ENCODE measurements at places on chromosomes 7 and 10.
A peak's percentile ranks its signal among the peaks of the same experiment; 100 is the strongest.

DNA sequence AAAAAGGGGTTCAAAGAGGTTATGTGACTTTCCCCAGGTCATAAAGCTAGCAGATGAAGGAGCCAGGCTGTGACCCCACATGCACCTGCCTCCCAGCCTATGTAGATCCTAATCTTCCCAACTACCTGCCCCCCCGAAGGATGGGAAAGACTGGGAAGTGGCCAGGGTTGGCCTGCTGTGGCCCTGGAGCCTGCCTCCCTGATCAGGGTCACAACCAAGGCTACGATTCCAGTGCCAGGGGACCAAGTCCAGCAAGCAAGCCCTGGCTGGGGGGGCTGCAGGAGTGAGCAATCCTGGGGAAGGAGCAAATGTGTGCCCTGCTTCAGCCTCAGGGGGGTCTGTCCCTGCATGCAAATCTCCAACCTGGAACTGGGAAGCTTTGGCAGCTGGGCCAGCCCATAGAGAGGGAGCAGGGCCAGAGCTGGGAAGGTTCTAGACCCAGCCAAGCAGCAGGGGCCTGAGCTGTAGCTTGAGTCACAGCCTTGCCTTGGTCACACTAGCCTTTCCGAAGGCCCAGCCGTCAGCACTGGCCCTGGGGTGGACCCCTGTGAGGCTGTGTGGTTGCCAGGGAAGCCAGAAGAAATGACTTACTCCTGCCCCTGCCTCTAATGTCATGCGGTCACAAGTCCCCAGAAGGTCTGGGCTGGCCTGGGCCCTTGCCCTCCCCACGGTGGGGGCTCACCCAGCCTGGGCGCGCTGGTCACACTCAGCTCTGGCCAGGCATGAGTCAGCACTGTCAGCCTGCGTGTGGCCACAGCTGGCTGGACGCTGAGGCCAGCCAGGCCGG, 96.4 kb upstream of the ZMIZ1 start:
- no peak for DNase-seq

- DNase-seq: no peak
Measured at GRCh38 chr7:11206177-11206899, 232.7 kb downstream of the PHF14 start.

DNA sequence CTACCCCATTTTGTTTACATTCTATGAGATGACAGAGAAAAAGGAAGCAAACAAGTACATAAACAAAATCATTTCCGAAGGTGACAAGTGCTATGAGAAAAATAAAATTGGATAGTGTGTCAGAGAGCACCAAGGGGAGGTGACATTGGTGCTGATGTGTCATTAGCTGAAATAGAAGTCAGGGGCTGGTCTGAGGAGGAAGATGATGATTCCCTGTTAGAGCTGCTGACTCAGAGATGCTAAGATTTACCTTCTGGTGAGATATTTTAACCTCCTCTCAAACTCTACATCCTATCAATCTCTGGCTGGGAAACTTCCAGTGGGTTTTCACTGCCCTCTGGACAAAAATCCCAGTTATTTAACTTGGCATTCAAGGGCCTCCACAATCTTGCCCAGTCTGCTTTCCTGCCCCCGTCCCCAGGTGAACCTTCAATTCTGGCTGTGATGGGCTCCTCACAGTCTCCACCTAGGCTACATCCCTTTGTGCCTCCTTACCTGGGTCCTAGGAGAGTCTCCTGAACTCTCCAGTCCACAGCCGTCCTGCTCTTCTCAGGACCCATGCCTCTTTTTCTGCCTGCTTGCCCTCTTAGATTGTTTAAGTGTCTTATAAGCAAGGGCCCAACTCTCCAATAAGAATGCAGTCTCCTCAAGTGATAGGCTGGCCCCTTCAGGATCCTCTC, 26.6 kb downstream of the DUSP5 start:
- DNase-seq: no peak

- no peak for DNase-seq
Measured at GRCh38 chr10:73119952-73120351, 9.7 kb downstream of the NUDT13 start.

- DNase-seq: no peak
Measured at GRCh38 chr7:84624527-84624926, 429.9 kb upstream of the SEMA3A start.

GRCh38 chr7:16498122-16498521, 28.5 kb upstream of the LRRC72 start:
- no peak for DNase-seq

DNA sequence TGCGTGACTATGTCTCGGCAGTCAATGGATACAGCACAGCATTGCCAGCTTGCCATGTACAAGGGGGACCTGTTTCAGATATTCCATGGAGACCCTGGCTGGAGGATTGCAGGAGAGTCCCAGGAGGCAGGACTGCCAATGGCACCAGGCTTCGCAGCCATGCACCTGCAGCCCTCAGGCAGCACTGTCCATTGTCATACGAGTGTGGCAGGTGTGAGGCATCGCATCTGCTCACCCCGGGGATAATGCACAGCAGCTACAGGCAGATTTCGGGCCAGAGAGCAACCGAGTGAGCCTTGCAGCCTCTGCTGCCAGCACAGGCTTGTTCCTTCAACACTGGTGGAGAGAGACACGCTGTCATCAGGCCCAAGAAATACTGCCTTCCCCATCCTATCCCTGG, 415.1 kb downstream of the PAXIP1 start:
- peak; percentile 35 for DNase-seq

- DNase-seq: no peak
Measured at GRCh38 chr10:523925-524324, 165.5 kb downstream of the DIP2C start.

GRCh38 chr7:134737566-134738345, 41.7 kb upstream of the CALD1 start:
- no peak for DNase-seq

DNA sequence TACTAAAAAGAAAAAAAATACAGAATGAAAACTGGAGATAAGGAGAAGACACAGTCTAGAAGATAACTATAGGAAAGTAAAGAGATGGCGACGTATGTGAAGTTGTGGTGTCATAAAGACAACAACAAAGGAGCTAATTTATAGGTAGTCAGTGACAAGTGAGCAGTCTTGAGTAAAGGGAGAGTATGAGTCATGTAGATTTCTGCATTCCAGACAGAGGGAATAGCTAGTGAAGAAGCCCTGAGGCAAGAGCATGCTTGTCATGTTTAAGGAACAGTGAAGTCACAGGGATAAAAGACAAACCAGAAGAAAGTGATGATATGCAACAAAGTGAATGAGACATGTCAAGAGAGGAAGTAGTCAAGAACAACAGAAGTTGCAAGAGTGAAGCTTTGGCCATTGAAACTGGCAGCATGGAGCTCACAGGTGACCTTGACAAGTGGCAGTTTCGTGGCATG, 2.3 kb upstream of the MIOS start:
- DNase-seq: no peak

GRCh38 chr10:33485276-33485675, 150.8 kb upstream of the NRP1 start:
- no peak for DNase-seq

DNA sequence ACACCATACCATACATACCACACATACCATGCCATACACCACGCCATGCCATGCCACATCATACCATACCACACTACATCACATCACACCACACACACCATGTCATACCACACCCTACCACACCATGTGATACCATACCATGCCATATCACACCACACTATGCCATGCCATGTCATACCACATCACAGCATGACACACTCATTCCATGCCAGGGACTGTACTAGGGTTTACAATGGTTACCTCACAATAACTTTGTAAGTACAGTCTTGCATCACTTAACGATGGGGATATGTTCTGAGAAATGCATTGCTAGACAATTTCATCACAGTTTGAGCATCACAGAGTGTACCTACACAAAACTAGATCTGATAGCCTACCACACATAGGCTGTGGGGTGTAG, 14.5 kb downstream of the PYROXD2 start:
- DNase-seq: no peak

GRCh38 chr7:64098-64915, 128.1 kb upstream of the FAM20C start:
- DNase-seq: peak; percentile 2

DNA sequence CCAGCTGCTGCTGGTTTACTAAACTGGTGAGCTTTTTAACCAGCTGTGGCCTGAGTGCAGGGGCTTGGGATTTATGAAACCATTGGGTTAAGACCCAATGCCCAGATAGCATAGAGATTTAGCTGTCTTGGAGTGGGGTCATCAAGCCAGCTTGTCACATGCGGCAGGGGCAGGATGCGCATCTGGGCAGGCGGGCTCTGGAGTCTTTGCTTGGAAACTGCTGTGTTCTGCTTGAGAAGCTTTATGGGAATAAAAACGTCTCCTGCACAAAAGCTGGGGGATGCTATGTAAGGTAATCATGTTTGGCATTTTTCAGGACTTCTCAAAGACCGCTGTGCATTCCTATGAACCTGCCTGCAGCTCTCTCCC, 136.3 kb downstream of the MAPK8 start:
- no peak for DNase-seq

DNA sequence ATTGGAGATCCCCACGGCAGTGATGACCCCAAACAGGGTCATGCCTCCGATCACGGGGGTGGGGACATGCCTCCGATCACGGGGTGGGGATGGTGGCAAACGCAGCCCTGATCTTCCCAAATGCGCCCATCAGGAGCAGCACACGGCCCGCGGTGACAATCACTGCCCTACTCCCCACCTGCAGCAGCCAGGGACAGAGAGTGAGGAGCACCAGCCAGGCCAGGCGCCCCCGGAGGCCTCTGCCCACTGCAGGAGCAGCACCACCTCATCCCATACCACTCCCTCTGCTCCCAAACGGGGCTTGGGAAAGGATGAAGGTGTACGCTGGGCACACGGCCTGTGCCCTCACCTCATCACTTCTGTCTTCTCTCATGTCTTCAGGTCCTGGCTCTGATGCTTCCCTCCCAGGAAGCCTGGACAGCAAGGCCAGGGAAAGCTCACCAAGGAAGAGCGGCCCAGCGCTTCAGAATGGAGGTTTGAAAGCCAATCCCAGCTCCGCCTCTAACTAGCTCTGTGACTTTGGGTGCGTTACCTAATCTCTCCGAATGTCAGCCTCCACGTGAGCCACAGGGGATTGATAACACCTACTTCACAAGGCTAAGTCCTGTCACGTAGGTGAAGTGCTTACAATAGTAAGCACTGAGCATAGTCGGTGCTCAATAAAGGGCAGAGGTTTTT, 37.1 kb downstream of the STRA8 start:
- no peak for DNase-seq

GRCh38 chr10:1107679-1108078, 51.5 kb downstream of the WDR37 start:
- DNase-seq: no peak

DNA sequence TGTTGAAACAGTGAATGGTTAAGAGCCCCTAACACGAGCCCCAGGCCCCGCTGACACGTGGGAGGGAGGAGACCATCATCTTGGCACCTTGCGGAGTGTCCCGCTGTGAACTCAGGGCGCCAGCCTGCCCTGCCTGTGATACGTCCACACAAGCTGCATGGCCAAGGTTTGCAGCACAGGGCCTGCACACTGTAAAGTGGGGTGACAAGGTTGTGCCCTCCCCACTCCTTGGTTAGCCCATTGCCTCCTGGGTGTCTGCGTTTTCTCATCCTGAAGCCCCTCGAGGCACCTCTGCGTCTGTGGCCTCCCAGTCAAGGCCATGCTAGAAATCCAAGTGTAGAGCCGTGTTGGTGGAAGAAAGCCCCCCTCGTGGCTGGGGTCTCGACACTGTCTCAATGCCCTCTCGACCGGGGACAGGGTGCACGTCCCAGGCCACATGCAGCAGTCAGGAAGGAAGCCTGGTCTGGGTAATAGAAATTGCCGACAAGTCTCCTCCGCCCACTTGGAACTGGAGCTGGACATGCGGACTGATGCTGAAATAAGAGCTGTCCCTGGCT, 192.1 kb downstream of the DNAJB6 start:
- no peak for DNase-seq

GRCh38 chr7:121689749-121690148, 183.2 kb upstream of the PTPRZ1 start:
- DNase-seq: no peak

DNA sequence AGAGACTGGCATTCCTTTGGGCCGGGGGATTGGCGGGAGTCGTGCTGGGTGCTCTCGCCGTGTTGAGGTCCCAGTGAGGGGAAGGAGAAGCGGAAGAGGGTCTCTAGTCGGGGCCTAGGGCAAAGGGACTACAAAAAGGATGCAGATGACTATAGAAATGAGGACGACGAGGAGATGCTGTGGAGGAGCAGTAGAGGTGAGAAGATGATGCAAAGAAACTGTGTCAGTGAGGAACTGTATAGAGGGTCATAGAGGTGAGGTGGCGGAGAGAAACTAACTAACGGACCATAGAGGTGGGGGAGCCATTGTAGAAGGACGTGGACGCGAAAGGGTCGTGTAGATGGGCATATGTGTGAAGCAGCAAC, 324 bp downstream of the TWNK start:
- DNase-seq: no peak

Data from NCI-H1105 (cell line).